Transverse colon (tissue), 4 donors: ENCODE measurements at places on chromosomes 16 and 17. TPM values are rescaled to one million over a fixed set of nuclear protein-coding genes. Genes with fewer than 3 reads are reported as not detected.

DNA sequence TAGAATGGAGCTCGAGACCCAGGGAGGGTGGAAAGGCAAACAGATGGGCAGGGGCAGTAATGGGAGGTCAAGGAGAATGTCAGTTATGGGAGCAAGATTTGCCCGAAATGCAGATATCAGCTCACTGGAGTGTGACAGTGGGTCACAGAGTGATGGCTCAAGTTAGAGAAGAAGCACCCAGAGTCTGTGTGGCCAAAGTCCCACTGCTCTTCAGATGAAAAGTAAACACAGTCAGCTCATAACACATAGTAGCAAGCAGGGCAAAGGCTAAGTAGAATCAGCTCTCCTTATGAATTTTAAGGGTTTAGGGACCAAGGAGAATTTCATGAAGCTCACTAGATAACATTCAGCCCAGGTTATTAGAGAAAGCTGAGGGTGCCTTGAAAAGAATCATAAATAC is 264.9 kb upstream of the MON1B start:
- no peaks in the 10 kb centered on the region for H3K4me1 ChIP-seq
- no peak for DNase-seq
- no peaks in the 10 kb centered on the region for H3K36me3 ChIP-seq
- no peak overlapping the region for H3K4me3 ChIP-seq
- H3K27ac ChIP-seq: no peak overlapping the region

GRCh38 chr17:18928628-18929125 is 23.3 kb upstream of the SLC5A10 start:
- no peaks in the 10 kb centered on the region for H3K27me3 ChIP-seq
- H3K27ac ChIP-seq: no peak overlapping the region
- no peak for DNase-seq
- H3K4me3 ChIP-seq: no peak overlapping the region
- no peaks in the 10 kb centered on the region for H3K4me1 ChIP-seq

DNA sequence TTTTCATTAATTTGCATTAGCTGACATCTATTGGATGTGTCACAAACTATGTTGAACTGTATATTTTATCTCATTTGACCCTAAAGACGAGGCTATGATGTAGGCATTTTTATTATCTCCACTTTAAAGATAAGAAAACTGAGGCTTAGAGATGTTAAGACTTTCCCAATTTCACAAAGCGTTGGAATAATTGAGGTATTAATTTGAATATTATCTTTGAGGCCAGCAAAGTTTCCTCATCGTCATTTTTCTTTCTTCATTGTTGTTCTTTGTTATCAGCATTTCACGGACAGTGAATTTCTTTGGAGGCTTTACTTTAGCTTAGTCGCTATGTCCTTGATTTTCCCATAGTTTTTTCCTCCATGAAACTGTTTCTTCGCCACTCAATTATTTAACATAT is 227.5 kb upstream of the MYOCD start:
- no peaks in the 10 kb centered on the region for H3K27me3 ChIP-seq
- no peak for DNase-seq
- no peaks in the 10 kb centered on the region for H3K36me3 ChIP-seq
- no peaks in the 10 kb centered on the region for H3K4me1 ChIP-seq
- H3K4me3 ChIP-seq: no peak overlapping the region

DNA sequence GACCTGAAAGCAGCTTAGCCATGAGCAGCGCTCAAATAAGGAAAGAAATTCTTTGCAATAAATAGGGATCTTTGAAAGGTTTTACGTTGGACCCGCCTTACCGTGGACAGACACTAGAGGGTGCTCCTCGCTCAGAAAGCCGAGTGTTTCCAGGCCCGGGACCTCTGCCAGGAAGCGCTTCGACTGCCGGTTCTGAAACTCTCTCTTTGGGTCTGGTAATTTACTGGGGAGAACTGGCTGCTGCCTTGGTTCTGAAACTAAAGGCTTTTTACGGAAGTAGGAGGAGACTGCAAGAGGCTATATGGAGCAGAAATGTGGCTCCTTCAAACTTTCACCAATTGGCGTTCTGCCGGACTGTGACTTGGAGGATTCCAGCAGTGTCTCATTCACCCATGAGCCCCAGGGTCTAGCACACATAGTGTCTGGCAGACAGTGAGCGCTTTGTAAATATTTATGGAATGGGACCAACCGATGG is 45.6 kb upstream of the HOXB9 start:
- peaks cover 11% of the 10 kb centered on the region for H3K4me1 ChIP-seq
- peaks cover 11% of the 10 kb centered on the region for H3K27me3 ChIP-seq
- peak overlapping the region; percentile 36 for H3K27ac ChIP-seq

Gene TNK1
- total RNA-seq: 38.9 TPM
